ENCODE measurements at places on chromosomes 12 and 14. TPM values are rescaled to one million over a fixed set of nuclear protein-coding genes. Genes with fewer than 3 reads are reported as not detected.

GRCh38 chr14:104439625-104440024 is 139.9 kb upstream of the C14orf180 start:
- no peak for DNase-seq

DNA sequence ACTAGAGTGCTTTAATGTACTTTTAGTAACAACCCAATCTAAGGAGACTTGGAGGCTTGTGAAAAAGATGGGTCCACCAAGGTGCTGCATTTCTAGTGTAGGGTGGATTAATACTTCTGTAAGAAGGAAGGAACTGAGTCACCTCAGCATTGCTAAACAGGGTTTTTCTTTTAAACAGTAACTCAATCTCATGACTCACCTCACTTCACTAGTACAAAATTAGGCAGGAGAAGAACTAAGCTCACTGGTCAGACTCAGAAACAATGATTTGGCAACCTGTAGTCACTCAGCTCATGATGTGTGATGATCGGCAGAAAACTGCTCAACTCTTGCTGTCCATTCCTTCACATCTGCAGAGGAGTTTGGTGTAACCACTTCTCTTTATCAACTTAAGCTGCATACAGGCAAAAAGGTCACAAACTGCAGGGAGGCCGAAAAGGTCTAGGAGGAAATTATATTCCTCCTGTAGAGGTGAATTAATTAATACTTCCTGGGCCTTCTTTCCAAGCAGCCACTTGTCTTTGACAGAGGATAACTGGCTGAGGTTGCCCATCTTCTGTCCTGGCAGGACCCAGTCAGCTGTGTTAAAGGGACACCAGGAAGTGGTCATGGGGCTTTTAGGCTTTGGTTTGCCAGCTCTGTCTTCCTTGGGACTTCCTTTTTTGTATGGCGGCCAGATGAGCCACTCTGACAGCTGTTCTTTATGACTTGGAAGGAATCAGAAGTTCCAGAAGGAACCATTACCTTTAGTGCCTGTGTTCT is 466.9 kb downstream of the FUT8 start:
- DNase-seq: no peak

DNA sequence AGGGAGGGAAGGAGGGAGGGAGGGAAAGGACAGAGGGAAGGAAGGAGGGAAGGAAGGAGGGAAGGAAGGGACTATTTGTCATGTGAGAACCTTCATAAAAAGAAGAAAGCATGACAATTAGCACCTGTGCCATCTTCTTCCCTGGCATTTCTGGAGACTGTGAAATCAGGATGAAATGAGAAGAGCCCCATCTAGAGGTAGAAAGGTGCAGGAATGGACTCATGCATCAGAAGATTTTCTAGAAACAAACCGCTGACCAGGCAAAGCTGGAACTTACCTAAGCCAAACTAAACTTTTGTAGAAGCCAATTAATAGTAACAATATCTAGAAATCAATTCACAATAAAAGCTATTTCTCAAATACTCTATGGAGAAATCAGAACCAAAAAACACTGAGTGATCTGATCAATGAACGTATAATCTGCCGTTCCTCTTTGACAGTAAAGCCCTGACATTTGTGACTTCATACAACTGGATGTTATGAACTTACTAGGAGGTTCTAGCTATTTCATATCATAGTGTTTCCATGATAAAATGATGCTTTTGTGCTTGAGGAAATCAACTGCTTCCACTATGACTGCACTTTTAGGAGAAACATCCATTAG is 24.4 kb upstream of the CRACR2A start:
- no peak for DNase-seq

DNA sequence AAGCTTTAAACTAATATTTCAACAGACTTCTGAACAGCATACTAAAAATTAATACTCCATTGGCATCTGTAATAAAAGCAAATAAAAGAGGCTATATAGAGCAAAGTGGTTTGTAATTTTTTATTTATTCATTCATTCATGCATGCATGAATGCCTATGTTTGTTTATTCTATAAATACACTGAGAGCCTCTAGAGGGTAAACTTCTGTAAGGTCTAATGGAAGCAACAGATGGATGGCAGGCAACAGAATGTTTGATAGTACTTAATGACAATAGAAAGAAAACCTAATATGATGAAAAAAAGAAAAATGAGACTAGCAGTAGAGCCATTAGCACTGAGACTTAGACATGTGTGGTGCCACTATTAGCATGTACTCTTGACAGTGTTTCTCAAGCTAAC is 253.1 kb downstream of the CCDC91 start:
- DNase-seq: no peak

DNA sequence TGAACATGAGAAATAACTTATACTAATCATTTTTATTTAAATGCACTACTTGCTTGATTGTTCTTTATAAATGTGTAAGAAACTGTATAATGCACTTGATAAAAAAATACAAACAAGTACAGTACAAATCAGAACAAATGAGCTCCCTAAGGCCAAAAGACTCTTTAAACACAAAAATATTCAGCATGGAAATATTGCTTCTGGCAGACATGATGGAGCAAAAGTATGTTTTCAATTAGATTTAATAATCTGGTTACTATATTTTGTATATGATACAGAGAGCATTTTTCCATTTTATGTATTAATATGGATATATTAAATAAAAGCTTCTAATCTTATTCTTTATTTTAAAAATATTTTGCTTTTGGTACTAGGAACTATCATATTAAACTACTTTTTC is 800.2 kb upstream of the LRFN5 start:
- DNase-seq: no peak

The LRR1 gene
- total RNA-seq: 10.1 TPM
